ENCODE measurements at places on chromosomes 2 and 18.

DNA sequence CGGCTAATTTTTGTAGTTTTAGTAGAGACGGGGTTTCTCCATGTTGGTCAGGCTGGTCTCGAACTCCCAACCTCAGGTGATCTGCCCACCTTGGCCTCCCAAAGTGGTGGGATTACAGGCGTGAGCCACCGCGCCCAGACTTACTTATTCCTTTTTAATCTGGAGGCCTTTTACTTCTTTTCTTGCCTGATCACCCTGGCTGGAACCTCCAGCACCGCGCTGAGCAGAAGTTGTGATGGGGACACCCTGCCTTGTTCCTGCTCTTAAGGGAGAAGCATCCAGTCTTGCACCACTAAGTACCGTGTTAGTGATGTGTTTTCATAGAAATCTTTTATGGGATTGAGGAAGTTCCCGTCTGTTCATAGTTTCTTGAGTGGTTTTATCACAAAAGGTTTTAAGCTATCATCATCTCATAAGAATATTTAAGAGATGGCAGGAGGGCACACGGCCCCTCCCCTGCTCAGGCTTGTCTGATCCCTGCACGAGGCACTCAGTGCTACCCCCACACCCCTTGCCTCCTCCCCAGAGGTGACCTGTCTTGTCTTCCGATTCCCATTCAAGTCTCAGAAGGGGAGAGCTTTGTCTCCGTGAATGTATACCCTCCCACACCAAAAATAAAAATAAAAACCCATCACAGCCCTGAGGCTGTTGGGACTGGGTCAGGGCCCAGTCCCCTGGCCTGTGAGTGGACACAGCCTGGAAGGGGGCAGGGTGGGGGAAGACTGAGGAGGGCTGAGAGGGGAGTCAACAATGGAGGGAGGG is 65.3 kb upstream of the SMAD7 start:
- DNase-seq: no peak

- DNase-seq: no peak
Measured at GRCh38 chr18:56541340-56541739, 97.1 kb downstream of the TXNL1 start.

DNA sequence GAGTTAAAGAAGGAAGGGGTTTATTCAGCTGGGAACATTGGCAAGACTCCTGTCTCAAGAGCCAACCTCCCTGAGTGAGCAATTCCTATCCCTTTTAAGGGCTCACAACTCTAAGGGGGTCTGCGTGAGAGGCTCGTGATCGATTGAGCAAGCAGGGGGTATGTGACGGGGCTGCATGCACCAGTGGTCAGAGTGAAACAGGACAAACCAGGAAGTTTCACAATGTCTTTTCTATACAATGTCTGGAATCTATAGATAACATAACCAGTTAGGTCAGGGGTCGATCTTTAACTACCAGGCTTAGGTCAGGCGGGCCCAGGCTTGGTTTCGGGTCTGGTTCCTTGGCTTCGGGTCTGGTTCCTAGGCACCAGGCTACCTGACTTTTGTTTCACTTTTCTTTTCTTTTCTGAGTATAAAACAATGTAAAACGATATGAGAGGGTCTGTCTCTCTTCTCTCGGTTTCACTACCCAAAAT is 30.1 kb upstream of the LIPG start:
- no peak for DNase-seq

DNA sequence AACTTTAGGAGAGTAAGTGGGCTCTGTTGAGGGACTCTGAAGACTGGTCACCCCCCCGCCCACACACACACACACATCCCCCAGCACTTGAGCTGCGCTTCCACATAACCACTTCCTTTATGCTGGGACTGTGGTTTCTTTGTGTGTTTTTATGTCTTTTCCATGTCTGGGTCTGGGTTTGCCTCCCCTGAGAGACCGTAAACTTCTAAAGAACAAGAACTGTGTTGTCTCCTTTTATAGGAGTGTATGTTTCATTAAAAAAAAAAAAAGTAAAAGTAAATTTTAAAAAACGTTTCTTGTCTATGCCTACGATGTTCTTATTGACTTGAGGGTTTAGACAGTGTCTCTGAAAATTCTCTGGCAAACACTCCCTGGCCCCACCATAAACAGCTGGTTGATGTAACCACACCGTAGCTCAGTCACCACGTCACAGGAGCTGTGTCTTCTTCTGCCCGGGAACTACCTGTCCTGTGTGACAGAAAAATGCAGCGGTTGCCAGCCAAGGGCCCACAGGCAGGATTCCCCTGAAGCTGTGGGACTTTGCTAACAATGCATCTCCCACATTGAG is 68.0 kb downstream of the KLHL29 start:
- peak; percentile 31 for DNase-seq

- no peak for DNase-seq
Measured at GRCh38 chr2:23449831-23450331, 64.9 kb downstream of the KLHL29 start.

GRCh38 chr2:53098696-53099078 is 668.9 kb upstream of the CHAC2 start:
- DNase-seq: no peak

GRCh38 chr2:12719400-12720277 is 2.9 kb downstream of the TRIB2 start:
- DNase-seq: no peak

DNA sequence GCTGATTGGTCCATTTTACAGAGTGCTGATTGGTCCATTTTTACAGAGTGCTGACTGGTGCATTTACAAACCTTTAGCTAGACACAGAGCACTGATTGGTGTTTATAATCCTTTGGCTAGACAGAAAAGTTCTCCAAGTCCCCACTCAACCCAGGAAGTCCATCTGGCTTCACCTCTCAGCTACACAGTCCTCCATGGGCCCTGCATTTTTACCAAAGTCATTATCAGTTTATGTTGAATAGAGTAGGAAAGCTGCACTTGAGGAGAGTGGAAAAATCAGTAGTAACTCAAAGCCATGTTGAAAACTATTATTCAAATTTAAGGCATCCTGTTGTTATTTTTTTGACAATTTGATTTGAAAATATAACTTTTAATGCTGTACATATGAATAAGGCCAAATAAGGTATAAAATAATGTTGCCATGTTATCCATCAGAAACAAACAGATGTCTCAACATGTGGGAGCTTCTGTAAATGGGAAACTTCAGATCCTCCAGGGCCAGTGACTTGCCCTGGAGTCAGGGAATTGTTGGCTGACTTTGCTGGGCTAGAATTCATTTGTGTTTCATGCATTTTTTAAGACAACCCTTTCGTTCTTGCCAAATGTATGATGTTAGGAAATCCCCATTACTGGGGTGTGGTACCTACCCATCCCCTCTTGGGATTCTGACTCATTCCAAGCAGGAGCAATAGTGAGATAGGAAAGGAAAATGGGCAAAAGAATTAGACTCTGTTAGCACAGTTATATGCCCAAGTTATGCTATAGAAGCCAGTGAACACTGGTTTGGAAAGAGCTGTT is 37.8 kb upstream of the CCDC195 start:
- DNase-seq: no peak

- DNase-seq: no peak
Measured at GRCh38 chr2:202566286-202566685, 68.5 kb upstream of the FAM117B start.

DNA sequence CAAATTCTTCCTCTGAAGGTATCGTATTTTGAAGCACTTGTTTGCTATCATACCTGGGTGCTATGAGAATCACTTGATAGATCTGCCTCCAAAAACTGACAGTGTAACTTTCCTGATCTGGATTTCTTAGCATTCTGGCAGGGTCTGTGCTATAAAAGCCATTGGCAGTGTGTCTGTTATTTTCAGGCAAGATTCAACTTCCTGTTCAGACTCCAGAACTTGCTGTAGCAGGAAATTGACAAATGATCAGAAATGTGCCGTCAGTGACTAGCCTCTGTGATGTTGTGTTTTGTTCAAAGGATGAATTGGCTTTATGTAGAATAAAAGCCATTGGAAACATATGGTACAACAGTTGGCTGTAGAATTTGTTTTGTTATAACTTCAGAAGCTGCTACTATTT is 273.3 kb downstream of the PTPRM start:
- no peak for DNase-seq

DNA sequence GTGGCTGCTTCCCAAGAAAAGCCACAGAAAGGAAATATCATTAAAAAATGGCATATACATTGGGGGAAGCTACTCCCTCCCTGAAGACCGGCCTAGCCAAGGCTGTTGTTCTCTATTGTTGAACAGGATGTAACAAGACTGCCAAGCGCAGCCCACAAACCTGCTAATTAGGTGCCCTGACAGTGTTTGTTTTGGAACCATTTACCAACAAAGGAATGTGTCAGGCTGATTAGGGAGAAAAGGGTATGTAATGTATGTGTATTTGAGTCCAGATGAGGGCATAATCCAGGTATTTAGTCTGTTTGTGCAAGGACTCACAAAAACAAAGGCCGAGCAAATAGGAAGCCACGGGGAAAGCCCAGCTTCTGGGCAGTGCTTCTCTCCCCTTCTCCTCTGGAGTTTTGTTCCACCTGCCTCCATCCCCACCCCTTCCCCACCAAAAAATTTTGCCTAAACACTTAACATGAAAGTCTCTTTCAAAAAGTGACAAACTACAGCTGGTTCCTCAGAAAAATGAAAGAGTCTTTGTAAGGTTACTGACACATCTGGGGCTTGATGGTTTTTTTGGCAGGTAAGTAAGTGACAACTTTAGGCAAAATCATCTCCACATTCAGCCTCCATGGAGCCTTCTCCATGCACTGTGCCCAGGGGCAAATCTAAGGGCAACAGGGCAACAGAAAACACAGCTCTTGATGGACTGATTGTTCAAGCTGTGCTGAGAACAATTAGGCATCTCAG is 78.3 kb upstream of the FZD5 start:
- DNase-seq: no peak

- DNase-seq: no peak
Measured at GRCh38 chr2:218960309-218961165, 1.1 kb downstream of the CDK5R2 start.

DNA sequence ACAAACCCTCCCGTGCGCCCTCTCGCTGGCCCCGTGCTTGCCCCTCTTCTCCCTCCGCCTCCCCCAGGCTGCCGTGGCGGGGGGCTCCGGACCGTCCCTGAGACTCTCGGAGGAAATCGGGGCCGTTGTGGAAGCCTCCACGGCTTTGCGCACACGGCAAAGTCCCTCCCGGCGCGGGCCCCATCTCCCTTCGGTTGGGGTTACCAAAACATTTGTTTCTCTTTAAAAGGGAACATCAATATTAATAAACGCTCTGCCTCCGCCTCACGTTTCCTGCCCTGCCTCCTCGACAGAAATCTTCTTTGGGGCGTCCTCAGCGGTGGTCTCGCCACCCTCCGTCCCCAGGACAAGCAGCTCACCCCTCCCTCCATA is 3.8 kb downstream of the PAX3 start:
- DNase-seq: no peak

- peak; percentile 55 for DNase-seq
Measured at GRCh38 chr2:232438951-232439757, 16.8 kb upstream of the ALPI start.

DNA sequence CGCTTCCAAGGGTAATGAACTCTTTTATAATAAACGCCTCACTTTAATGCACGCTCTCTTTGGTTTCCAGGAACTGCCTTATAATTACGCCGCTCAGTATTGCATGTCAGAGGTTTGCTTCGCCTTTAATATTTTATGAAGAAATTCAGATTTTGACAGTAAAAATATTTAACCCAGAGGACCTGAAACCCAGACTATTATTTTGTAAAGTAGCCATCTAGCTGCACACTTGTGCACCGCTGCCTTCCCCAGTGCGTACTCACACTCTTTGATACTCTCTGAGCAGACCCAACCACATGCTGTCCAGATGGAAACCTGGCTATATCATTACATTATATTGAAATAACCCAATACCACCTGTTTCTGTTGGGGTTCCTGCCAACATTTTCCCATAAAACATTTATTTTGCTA is 270.1 kb downstream of the C1D start:
- no peak for DNase-seq

- no peak for DNase-seq
Measured at GRCh38 chr2:100761365-100761764, 58.6 kb upstream of the NPAS2 start.

GRCh38 chr2:127320067-127320466 is 26.1 kb upstream of the ERCC3 start:
- no peak for DNase-seq
